ENCODE measurements at places on chromosomes 2 and 18. TPM values are rescaled to one million over a fixed set of nuclear protein-coding genes. Genes with fewer than 3 reads are reported as not detected.

The ABCG8 gene
- not detected for total RNA-seq

The CHRNG gene
- total RNA-seq = not detected

The POTEE gene
- 0.66 TPM for total RNA-seq

The MALL gene
- total RNA-seq = not detected

The CHMP3 gene
- total RNA-seq = 29.8 TPM

The OSR1 gene
- total RNA-seq = not detected

The BOK gene
- 0.35 TPM for total RNA-seq

The DUSP2 gene
- total RNA-seq = 218 TPM

The ADCY3 gene
- total RNA-seq = 15.8 TPM

The RGPD4 gene
- 0.16 TPM for total RNA-seq

The LPIN1 gene
- total RNA-seq = 68.6 TPM

The EGR4 gene
- not detected for total RNA-seq

The SCYGR7 gene
- not detected for total RNA-seq

The ABCB11 gene
- not detected for total RNA-seq

The TM4SF20 gene
- total RNA-seq = not detected

The RAB6C gene
- total RNA-seq = not detected

The CERKL gene
- total RNA-seq = not detected

The DSC3 gene
- total RNA-seq = not detected

The NOSTRIN gene
- not detected for total RNA-seq

The SATB2 gene
- 0.21 TPM for total RNA-seq

The SPDYA gene
- total RNA-seq = 2.0 TPM

The POTEC gene
- not detected for total RNA-seq

The TDRD15 gene
- total RNA-seq = not detected

The GKN2 gene
- not detected for total RNA-seq

The LYPD6 gene
- total RNA-seq = not detected

The NYAP2 gene
- total RNA-seq = not detected

The GCKR gene
- not detected for total RNA-seq

The ARHGAP25 gene
- 37.7 TPM for total RNA-seq

The REG1B gene
- not detected for total RNA-seq

The IL36G gene
- not detected for total RNA-seq

The ANTXR1 gene
- total RNA-seq = not detected

The UPP2 gene
- total RNA-seq = not detected

The OR6B2 gene
- total RNA-seq = not detected

The ZNF892 gene
- 3.9 TPM for total RNA-seq

The DSG4 gene
- not detected for total RNA-seq

The SP140 gene
- 77.7 TPM for total RNA-seq

The RAMP1 gene
- total RNA-seq = 0.47 TPM

The NAT8 gene
- total RNA-seq = not detected

The GPR39 gene
- not detected for total RNA-seq

The IAH1 gene
- total RNA-seq = 65.8 TPM

The UGT1A1 gene
- not detected for total RNA-seq

The BOD1L2 gene
- not detected for total RNA-seq

The GPR55 gene
- total RNA-seq = 12.1 TPM

The CCDC178 gene
- not detected for total RNA-seq

The PECR gene
- total RNA-seq = 34.0 TPM

The CPLX4 gene
- not detected for total RNA-seq

The KLHL29 gene
- total RNA-seq = 1.2 TPM

The ST6GAL2 gene
- total RNA-seq = not detected
